Progenitor cell of endocrine pancreas (in vitro differentiated cells): ENCODE measurements at places on chromosomes 4 and X. TPM values are rescaled to one million over a fixed set of nuclear protein-coding genes. Genes with fewer than 3 reads are reported as not detected.

DNA sequence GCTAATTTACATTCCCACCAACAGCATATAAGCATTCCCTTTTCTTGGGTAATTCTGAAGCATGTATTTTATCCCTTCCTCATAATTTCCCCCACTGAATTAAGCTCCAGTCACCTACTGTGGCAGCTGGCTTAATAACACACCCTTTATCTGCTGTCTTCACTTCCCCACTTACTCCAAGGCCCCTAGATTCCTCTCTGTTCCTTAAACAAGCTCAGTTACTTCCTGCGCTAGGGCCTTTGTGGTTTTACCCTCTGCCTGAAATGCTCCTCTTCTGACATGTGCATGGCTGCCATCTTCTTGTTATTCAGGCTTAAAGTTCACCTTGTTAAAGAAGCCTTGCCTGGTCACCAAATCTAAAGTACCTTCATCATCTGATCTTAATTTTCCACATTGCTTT is 47.2 kb upstream of the RPS6KA3 start:
- no peak for DNase-seq

GRCh38 chr4:102129810-102130209 is 215.5 kb downstream of the SLC39A8 start:
- DNase-seq: no peak

- no peak for DNase-seq
Measured at GRCh38 chr4:10028910-10029309, 7.6 kb upstream of the SLC2A9 start.

Gene TCEAL6
- total RNA-seq: not detected in 2 replicates

GRCh38 chr4:107468156-107468555 is 251.9 kb downstream of the PAPSS1 start:
- no peak for DNase-seq

GRCh38 chrX:5876984-5877596 is 351.6 kb downstream of the NLGN4X start:
- DNase-seq: peak; percentile 21

DNA sequence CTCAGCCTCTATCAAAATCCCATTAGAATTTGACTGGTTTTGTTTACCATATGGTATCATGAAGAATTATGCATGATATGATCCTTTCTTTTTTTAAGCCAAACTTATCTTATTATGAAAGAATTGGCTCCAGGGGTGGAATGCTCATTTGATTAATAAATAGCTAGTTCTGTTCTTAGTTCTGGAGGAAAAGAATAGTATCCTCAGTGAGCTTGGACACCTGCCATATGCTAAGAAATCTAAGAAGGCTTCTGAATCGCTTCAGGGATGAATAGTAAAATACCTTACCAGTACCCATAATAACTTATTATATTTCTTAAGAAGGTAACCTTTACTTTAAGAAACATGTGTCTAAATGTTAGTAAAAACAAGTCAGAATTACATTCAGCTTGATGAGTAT is 803.6 kb downstream of the ADGRL3 start:
- no peak for DNase-seq

DNA sequence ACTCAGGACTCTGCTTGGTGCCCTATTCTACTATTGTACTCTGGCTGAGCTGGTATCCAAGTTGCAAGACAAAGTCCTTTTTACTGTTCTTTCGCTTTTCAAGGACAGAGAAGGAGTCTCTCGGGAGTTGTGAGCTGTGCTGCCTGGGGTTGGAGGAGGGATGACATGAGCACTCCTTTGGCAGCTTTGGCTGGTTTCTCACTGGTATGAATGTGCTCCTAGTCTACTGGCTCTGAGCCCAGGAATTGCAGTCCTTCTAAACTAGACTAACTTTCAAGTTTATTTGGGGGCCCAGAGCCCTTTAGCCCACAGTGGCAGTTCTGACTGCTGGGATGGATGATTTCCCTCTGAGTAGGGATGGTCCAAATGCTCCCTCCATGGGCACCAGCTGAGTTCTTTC is 997.1 kb downstream of the RAB28 start:
- DNase-seq: no peak

GRCh38 chrX:88613338-88613737 is 133.7 kb upstream of the CPXCR1 start:
- DNase-seq: no peak

Gene RS1
- not detected in 2 replicates for total RNA-seq

Gene WDFY3
- 111 and 115 TPM in 2 replicates for total RNA-seq

Gene ZNF711
- 36.0 and 36.2 TPM in 2 replicates for total RNA-seq

DNA sequence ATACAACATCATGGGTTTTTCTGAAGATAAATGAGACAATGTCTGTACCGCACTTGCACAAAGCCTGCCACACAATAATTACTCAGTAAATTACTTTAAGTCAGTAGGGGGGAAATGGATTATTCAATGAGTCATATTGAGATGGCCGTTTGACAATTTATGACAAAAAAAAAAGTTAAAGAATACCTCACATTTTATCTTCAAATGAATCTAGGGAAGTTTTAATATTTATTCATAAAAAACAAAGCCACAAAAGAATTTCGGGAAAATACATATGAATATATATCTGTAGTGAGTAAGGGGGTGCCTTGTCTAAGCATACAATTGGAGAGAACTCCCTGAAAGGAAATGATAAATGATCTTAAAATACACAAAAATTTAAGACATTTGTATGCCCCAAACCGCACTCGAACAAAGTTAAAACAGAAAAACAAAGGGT is 197.0 kb upstream of the SLC7A11 start:
- no peak for DNase-seq

GRCh38 chrX:80550722-80551121 is 130.5 kb downstream of the TENT5D start:
- no peak for DNase-seq

GRCh38 chr4:71050809-71051208 is 57.4 kb downstream of the DCK start:
- no peak for DNase-seq
